WTC11 (cell line): ENCODE measurements at places on chromosomes 3 and 15.

DNA sequence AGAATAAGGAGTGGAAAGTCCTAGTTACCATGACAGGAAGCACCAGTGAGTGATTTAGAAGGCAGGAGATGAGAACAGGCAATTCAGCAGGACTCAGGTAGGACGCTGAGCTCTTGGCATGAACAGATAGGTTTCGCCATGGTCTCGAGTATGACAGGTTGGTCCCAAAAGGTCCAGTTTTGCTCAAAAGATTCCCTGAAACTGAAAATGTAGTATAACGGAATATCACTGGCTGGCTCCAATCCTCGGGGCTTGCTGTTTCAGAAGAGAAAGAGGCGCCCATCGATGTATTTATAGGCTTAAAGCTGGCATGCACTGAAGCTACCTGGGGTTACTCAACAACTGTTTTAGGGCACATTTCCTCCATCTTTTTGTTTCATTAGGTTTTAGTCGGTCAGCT is 59.2 kb downstream of the SRGAP3 start:
- H3K4me3 ChIP-seq = no peak overlapping the region
- no peak overlapping the region for H3K27ac ChIP-seq
- H3K4me1 ChIP-seq = peaks cover 19% of the 10 kb centered on the region
- DNase-seq = no peak

- H3K36me3 ChIP-seq = no peaks in the 10 kb centered on the region
- no peak overlapping the region for H3K4me3 ChIP-seq
- no peak for DNase-seq
- H3K27ac ChIP-seq = no peak overlapping the region
- no peaks in the 10 kb centered on the region for H3K27me3 ChIP-seq
- no peaks in the 10 kb centered on the region for H3K4me1 ChIP-seq
Measured at GRCh38 chr15:41169781-41170180, 53.7 kb upstream of the INO80 start.

- no peak overlapping the region for H3K27ac ChIP-seq
- DNase-seq = no peak
- H3K4me3 ChIP-seq = no peak overlapping the region
- H3K36me3 ChIP-seq = no peaks in the 10 kb centered on the region
- no peaks in the 10 kb centered on the region; the same call in 1 of the 2 replicates for H3K27me3 ChIP-seq
Measured at GRCh38 chr15:73081321-73081958, 29.2 kb downstream of the NEO1 start.

DNA sequence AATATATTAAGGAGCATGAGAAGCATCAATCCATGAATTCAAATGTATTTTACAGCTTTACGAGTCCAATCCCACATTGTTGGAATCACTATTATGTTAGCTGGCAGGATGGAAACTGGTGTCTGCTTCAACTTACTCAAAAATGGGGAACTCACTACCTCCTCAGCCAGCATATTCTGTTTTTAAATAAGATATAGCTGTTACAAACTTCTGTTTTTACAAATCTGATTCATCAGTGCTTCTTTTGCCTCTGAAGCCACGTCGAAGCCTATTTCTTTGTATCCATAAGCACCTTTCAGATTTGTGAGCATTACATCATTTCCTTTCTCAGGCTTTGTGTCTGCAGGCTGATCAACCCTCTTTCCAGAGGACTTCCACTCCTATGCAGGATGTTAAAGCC is 105.9 kb downstream of the TPRG1 start:
- H3K27me3 ChIP-seq = no peaks in the 10 kb centered on the region
- H3K36me3 ChIP-seq = no peaks in the 10 kb centered on the region
- peaks cover 6% of the 10 kb centered on the region for H3K4me1 ChIP-seq
- DNase-seq = no peak
- no peak overlapping the region for H3K4me3 ChIP-seq
- no peak overlapping the region for H3K27ac ChIP-seq

GRCh38 chr3:178059836-178060235 is 476.4 kb upstream of the KCNMB2 start:
- H3K4me1 ChIP-seq = peaks cover 7% of the 10 kb centered on the region
- DNase-seq = no peak
- no peaks in the 10 kb centered on the region for H3K27me3 ChIP-seq
- no peak overlapping the region for H3K27ac ChIP-seq

- H3K27me3 ChIP-seq = no peaks in the 10 kb centered on the region
- H3K27ac ChIP-seq = peak overlapping the region; percentile 63
- DNase-seq = no peak
Measured at GRCh38 chr3:49996016-49996415, 56.1 kb downstream of the RBM6 start.

DNA sequence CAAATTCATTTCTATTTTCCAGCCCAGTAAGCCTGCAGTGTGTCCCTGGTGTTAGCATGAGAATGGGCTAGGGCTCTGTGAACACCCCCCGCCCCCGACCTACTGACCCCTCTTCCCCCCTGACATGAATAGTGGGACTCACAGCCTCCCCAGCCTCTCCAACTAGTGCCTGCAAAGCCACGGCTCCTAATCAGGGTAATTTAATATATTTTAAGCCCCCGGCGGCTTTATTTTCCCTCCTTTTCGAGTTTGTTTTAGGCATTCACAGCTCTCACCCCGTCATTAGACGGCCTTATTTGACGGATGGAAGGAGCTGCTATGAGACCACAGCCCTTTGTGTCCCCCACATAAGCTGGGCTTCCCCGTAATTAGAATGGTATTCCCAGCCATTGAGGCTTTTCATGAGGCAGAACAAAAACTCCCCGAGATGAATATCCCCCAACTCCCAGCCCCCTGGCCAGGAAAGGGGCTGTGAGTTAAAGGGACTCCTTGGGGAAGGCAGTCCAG is 78.3 kb upstream of the POLG start:
- no peak overlapping the region for H3K4me3 ChIP-seq
- H3K4me1 ChIP-seq = peaks cover 53% of the 10 kb centered on the region
- peaks cover 99% of the 10 kb centered on the region for H3K27me3 ChIP-seq
- no peak for DNase-seq
- H3K27ac ChIP-seq = no peak overlapping the region
- H3K36me3 ChIP-seq = no peaks in the 10 kb centered on the region

- H3K4me3 ChIP-seq = no peak overlapping the region
- no peak for DNase-seq
- peaks cover 16% of the 10 kb centered on the region for H3K4me1 ChIP-seq
- H3K27me3 ChIP-seq = peaks cover 9% of the 10 kb centered on the region
- peaks cover 14% of the 10 kb centered on the region for H3K36me3 ChIP-seq
- H3K27ac ChIP-seq = no peak overlapping the region
Measured at GRCh38 chr15:98442901-98443300, 205.4 kb upstream of the IGF1R start.

DNA sequence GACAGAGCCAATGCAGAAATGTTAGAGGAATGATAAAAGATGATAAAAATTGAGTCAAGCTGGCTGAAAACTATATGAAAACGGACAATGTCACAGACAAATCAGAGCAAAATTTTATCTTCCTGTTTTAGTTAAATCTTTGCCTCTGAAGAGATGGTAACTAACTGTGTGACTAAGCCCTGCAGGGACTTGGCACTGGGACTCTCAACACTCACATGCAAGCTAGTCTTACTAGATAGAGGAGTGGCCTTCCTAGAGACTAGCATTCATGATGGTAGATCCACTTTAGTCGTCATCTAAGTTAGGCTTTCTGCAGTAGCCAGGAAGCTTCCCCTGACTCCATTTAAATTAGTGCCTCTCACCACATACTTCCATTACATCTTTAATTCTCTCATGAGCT is 4.1 kb downstream of the CCDC191 start:
- no peak overlapping the region for H3K4me3 ChIP-seq
- H3K27me3 ChIP-seq = no peaks in the 10 kb centered on the region; the same call in 1 of the 2 replicates
- DNase-seq = no peak
- peaks cover 8% of the 10 kb centered on the region for H3K4me1 ChIP-seq
- no peak overlapping the region for H3K27ac ChIP-seq

- H3K4me3 ChIP-seq = no peak overlapping the region
- H3K27me3 ChIP-seq = no peaks in the 10 kb centered on the region
- H3K4me1 ChIP-seq = peaks cover 45% of the 10 kb centered on the region
- peak overlapping the region; percentile 79; the same call in 1 of the 2 replicates for H3K27ac ChIP-seq
- DNase-seq = no peak
Measured at GRCh38 chr3:112379020-112379690, 46.2 kb downstream of the CD200 start.

DNA sequence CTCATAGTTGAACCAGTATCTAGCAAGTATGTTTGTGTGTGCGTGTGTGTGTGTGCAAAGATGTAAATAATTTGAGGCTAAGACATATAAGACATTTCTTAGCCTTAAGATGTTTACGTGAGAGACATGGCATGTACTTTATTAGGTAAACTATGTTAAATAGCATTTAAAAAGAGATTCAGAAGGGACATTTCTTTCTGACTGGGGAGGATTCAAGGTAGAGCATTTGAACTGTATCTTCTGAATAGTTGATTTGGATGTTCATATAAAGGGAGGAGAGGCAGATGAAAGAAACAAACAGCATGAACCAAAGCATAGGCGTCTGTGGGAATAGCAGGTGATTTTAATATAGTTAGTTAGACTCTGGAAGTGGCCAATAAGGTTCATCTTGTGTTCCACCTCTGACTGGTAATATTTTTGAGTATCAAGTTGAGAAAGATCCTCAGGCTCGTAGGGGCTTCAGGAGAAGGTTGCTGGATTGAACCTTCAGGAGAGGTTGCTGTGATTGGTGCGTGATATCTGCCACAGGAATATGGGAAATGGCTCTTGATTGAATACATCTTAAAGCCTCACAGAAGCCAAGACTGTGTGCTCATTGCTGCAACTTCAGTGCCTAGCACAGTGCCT is 12.6 kb downstream of the NFKBIZ start:
- peaks cover 38% of the 10 kb centered on the region for H3K36me3 ChIP-seq
- DNase-seq = no peak
- H3K27ac ChIP-seq = no peak overlapping the region
- peaks cover 4% of the 10 kb centered on the region for H3K4me1 ChIP-seq
- H3K4me3 ChIP-seq = no peak overlapping the region
- no peaks in the 10 kb centered on the region for H3K27me3 ChIP-seq

- peaks cover 31% of the 10 kb centered on the region for H3K36me3 ChIP-seq
- H3K27me3 ChIP-seq = peaks cover 3% of the 10 kb centered on the region; the same call in 1 of the 2 replicates
- peaks cover 9% of the 10 kb centered on the region for H3K4me1 ChIP-seq
Measured at GRCh38 chr3:78238811-78239210, 1198.9 kb downstream of the ROBO2 start.

DNA sequence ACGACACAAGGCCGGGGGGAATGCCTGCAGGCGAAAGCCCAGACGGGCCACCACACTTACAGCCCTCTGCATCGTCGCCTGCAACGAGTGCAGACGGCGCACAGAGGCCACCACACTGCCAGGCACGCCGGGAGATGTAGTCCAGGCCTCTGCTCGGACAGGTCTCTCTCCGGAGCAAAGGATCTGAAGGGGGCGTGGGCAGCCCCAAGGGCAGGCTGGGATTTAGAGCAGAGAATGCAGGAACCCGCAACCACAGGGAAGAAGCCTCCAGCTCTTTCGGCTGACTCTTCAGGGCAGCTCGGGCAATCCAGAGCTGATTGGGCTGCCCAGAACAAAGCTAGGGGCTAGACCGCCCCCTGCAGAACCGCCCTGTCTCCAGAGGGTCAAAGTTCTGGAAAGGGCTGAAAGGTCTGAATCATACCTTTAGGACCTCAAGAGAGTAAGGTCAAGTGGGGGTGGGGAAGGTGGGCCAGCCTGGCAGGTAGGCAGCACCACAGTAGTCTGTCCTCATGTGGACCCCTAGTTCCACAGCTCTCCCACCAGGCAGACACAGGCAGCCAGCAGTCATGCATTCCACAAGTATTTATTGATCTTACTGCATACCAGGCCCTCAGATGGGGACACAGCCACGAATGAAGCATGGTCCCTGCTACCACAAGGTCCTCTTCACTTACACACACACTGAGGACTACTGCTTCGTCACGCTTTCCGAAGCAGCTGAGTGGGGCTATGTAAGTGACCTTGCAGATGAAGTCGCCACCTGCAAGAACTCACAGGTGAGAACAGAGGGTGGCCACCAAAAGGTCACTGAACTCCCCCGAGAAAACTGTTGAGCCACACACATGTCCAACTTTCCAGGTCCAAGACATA is at the start of gene AMT:
AMT (minus strand) TSS at position 95 of the 870 bp plus-strand sequence; CDS start at position 72, 23 bp downstream.
- H3K4me3 ChIP-seq = peak within 1 kb of the TSS; percentile 96
- no peaks in the 10 kb centered on the region for H3K27me3 ChIP-seq
- H3K27ac ChIP-seq = peak within 1 kb of the TSS; percentile 94
- peak; percentile 92 for DNase-seq

DNA sequence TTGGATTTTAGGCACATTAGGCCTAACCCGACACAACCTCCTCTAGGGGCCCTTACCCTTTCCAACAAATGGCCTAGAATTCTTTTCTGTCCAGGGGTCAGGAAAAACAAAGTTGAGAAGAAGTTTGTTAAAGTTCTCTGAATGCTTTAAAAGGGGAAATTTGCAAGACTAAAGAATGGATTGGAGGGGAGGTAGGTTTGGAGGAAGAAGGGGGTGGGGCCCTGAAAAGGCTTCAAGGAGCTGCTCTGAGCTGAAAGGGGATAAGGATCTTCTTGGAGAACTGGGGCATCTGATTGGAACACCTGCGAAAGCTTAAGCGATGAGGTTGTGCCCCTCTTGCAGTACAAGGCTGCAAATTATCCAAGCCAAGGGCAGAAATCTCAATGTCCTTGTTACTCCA is 3.9 kb upstream of the SENP2 start:
- H3K27me3 ChIP-seq = no peaks in the 10 kb centered on the region; the same call in 1 of the 2 replicates
- DNase-seq = peak; percentile 57
- peaks cover 44% of the 10 kb centered on the region for H3K4me1 ChIP-seq
- peak overlapping the region; percentile 99 for H3K27ac ChIP-seq
- no peaks in the 10 kb centered on the region for H3K36me3 ChIP-seq

GRCh38 chr15:56683908-56684307 is 49.4 kb downstream of the ZNF280D start:
- H3K4me1 ChIP-seq = peaks cover 7% of the 10 kb centered on the region
- no peaks in the 10 kb centered on the region for H3K36me3 ChIP-seq
- no peak overlapping the region for H3K4me3 ChIP-seq
- H3K27me3 ChIP-seq = no peaks in the 10 kb centered on the region
